SW480 (cell line): ENCODE measurements at places on chromosomes 1 and 21.

DNA sequence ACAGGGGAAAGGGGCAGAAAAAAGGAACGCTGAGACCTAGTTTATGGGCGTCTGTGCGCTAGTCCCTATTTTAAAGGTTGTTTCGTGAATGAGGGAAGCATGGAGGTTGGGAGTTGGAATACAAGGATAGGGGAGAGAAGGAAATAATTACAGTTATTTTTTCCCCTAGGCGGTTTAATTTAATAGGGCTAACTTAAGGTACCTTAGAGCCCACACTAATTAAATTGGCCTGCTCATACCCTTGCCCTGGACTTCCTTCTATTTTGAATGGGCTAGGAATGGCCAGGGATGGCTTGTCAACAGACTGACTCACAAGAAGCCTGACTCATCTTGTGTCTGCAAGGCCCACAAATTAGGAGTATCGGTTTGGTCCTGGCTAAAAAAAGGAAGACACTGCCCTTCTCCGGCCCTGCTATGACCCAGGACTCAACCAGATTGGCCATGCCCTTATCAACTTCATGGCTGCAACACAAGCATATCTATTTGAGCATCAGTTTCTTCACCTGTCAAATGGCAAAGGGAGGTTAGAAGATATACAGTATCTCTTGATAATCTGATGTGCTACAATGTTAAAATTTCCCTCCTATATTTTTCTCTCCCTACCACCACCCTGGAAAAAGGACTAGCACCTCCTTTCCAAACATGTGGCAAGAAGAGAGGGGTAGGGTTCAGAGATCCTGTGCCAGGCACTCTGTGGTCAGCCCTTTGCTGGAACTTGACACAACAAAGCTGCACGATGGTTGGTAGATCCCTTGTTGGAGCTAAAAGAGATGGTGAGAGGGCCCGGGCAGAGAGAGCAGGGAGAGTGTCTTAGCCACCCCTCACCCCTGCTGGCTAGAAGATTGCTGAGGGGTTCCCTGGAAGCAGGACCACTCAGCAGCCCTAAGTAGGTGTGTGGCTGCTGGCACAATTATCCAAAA, 2.2 kb upstream of the SSBP3 start:
- DNase-seq, result peak; percentile 33

DNA sequence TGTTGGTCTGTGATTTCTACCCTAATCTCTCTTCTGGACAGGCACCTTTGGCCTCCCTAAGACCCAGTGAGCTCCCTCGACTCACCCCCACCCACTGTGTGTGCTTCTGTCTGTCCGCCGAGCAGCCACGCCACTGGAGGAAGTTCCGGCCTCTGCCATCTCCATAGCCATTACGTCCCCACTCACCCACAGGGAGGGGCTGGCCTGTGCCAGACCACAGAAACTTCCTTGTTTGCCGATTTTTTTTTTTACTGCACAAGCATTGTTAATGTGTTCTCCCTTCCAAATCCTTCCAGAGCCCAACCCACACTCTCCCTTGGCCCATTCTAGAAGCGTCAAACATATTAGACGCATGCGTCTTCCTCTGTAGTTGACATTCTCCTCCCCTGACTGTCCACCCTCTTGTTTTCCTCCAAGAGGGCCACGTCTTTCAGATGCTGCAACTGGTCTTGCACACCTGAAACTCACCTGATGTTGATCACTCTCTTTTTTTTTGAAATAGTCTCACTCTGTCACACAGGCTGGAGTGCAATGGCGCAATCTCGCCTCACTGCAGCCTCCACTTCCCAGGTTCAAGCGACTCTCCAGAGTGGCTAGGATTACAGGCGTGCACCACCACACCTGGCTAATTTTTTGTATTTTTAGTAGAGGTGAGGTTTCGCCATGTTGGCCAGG, 72.3 kb downstream of the EVA1C start:
- peak; percentile 65 for DNase-seq

DNA sequence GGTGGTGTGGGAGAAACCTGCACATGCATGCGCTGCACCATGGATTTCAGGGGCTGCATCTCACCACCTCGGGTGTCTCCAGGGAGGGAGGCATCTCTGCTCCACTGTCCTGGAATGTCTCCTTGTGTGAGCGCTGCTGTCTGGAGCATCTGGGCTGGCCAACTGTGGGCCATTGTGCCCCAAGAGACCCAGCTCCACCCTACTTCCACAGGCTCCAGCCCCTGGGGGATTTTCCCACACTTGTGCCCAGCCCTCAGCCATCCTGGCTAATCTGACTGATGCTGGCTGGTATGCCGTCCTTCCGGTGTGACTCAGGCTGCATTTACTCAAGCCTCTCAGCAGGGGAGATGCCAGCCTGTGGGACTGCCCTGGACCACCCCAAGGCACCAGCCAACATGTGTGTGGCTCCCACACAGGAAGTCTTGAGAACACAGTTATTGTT, 62.0 kb downstream of the TRIM11 start:
- DNase-seq, result no peak

GRCh38 chr1:5901150-5901549, 91.1 kb downstream of the NPHP4 start:
- DNase-seq, result no peak

DNA sequence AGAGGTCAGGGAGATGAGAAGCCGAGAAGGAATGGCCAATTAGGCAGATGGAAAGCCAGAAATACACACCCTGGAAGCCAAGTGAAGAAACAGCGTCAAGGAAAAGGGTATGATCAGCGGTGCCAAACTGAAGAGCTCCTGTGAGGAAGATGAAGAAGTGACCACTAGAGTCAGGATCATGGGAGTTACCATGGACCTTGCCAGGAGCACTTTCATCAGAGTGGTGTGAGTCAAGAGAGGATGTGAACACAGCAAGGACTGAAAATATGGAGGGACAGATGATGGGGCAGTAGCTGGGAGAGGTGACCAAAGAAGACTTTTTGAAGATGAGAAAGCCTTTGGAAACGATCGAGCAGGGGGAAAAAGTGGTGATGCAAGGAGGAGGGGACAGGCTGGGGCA, 50.4 kb downstream of the CD34 start:
- no peak for DNase-seq

- no peak for DNase-seq
Observed at GRCh38 chr1:55937840-55938375, 641.5 kb downstream of the PLPP3 start.

DNA sequence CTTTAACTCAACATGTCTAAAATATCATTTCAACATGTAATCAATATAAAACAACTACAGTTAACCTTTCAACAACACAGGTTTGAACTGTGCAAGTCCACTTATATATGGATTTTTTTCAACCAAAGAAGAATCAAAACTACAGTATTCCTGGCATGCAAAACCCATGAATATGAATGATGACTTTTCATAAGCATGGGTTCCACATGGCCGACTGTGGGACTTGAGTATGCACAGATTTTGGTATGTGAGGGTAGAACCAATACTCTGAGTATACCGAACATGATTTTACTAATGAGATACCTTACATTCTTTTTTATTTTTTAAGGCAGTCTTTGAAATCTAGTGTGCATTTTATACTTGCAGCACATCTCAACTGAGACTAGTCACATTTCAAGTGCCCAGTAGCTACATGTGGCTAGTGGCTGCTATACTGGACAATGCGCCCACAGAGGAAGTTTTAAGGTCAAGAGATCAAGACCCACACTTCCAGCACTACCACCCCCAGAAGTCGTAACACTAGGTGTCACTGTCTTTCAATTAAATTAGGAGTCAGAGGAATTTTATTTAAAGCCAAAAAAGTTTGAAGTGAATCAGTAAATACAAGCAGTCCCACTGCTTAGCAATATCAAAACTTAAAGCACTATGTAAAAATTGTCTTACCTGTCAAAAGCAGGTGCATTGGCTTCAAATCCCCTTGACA, 40.0 kb downstream of the SYNJ1 start:
- no peak for DNase-seq

GRCh38 chr1:107618539-107618938, 346.4 kb downstream of the VAV3 start:
- no peak for DNase-seq

DNA sequence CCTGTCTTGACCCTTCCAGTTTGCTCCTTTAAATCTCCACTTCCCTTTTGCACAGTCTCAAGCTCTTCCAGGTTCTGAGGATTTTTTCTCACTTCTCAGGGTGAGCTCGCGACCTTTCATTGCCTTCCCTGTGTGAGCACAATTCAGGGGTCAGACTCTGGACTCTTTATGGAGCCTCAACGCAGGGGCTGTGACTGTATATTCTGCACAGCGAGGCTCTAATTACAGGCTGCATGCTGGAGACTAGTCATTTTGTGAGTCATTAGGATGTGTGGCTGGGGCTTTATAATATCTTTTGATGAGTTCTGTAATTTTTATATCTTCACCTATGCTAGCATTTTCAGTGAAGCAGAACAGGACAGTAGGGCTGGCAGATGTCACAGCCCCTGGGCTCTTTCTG, 270.7 kb downstream of the KAZN start:
- DNase-seq, result no peak

- no peak for DNase-seq
Observed at GRCh38 chr1:156591181-156591431, 470 bp upstream of the NAXE start.

DNA sequence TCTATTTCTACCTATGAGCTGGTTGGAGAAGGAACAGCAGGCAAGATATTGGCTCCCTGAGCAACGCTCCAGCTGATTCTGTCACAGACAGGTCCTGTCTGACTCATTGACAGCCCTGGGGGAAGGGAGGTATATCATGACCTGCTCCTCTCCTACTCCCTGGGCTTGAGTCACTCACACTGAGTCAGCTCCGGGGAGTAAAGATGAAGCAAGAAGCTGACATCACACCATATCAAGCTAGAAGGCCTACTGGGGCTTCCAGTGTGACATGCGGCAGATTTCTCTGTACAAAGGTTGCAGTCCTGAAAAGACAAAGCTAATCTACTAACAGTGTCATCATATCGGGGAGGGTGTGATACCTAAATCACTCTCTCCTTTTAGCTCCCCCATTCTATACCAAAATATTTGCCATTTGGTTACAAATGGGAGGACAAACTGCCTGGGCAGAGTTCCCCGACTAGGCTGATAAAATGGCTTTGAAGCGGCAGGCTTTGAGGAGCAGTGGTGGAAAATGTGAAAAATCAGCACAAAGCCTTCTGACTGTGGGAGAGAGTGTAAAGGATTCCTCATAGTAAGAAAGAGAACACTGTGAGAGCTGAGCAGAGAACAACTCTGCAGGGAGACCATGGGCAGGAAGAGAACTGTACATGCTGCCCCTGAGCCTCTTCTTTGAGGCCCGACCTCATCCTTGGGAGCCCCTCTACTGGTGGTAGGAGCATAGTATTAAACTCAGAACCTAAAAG, 15.5 kb downstream of the PI4KB start:
- peak; percentile 95 for DNase-seq

GRCh38 chr1:119871881-119872280, 24.4 kb downstream of the ADAM30 start:
- no peak for DNase-seq

DNA sequence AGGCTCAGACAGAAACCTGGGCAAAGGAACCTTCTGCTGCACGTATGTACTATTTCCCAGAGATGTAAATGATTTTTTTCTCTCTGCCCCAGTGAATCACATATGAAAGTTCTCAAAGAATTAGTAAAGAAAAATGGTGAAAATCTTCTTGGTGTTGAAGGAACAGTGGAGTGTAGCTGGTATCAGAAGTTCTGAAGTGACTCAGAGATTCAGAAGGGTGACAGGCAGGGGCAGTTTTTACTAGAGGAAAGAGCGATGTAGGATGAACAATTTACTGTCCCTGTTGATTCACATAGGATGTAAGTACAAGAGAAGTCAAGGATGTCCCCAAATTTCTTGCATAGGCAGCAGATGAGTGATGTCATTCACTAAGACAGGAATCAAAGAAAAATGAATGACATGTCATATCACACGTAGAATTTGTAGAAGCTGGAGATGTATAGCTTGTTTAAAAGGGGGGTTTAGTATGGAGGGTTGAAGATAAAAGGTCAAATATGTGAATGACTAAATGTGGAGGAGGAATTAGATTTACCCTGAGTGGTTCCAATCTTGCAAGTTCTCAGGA, 26.4 kb downstream of the WLS start:
- no peak for DNase-seq

DNA sequence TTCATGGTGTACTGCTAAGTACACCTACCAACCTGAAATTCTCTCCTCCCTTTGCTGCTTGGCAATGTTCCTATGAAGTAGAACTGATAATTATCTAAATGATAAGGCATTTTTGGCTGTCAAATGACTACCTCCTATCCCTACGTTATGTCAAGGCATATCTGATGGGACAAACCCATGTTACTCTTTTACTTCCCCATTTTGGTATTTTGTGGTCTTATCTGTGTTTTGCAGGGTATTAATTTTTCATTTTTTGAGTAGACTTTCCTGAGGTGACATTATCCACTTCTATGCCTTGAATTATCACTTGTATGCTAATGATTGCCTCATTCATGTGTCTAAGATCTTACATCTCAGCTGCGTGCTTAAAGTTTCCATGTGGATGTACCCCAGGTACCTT, 499.6 kb upstream of the B3GALT2 start:
- DNase-seq, result no peak

GRCh38 chr21:32445101-32445500, 32.6 kb downstream of the EVA1C start:
- DNase-seq, result no peak
